RWPE1 (cell line): ENCODE measurements at places on chromosomes 1 and 21.

GRCh38 chr21:45528981-45529784 is 13.1 kb downstream of the SLC19A1 start:
- DNase-seq = no peak

DNA sequence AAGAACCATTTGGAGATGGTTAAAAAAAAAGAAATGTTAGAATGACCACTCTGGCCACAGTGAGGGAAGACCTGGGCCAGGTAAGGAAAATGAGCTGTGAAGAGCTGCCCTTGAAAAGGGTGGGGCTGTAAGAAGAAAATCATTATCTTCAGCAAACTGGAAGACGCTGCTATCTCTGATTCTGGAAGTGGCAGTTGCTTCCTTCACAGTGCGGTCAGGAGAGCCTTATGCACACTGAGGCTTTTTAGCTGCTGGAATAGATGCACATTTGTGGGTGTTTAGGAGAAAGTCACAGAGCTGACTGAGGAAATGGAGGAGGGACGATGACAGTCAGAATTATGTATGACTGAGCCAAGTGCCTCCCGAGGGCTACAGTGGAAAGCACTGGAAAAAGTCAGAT is 91.6 kb downstream of the TBX19 start:
- no peak for DNase-seq

DNA sequence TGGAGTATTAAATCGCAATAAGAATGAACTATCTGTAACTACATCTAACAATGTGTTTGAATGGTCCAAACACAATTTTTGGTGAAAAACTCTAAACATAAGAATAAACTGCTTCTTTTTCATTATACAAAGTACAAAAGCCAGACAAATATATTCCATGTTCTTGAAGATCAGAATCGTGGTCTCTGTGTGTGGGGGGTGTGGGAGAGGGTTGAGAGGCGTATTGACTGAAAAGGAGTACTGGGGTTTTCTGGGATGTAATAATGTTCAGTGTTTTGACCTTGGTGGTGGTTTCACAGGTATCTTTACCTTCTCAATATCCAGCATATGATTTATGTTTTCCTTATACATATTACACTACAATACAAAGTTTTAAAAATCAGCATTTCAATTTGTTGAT is 764 bp upstream of the CFH start:
- DNase-seq = no peak

GRCh38 chr1:22888320-22889075 is 84.2 kb downstream of the LACTBL1 start:
- no peak for DNase-seq
